ENCODE measurements at places on chromosomes 11 and 22. TPM values are rescaled to one million over a fixed set of nuclear protein-coding genes. Genes with fewer than 3 reads are reported as not detected.

- H3K36me3 ChIP-seq = no peaks in the 10 kb centered on the region
- no peak overlapping the region for H3K4me3 ChIP-seq
These were observed 100.5 kb downstream of the WT1 start for GRCh38 chr11:32334822-32335221.

GRCh38 chr11:1841511-1842148 is 2.8 kb downstream of the TNNI2 start:
- H3K36me3 ChIP-seq = no peaks in the 10 kb centered on the region
- H3K27me3 ChIP-seq = peaks cover 3% of the 10 kb centered on the region
- no peak overlapping the region for H3K4me3 ChIP-seq
- no peak for DNase-seq
- peaks cover 10% of the 10 kb centered on the region for H3K4me1 ChIP-seq
- H3K27ac ChIP-seq = no peak overlapping the region

DNA sequence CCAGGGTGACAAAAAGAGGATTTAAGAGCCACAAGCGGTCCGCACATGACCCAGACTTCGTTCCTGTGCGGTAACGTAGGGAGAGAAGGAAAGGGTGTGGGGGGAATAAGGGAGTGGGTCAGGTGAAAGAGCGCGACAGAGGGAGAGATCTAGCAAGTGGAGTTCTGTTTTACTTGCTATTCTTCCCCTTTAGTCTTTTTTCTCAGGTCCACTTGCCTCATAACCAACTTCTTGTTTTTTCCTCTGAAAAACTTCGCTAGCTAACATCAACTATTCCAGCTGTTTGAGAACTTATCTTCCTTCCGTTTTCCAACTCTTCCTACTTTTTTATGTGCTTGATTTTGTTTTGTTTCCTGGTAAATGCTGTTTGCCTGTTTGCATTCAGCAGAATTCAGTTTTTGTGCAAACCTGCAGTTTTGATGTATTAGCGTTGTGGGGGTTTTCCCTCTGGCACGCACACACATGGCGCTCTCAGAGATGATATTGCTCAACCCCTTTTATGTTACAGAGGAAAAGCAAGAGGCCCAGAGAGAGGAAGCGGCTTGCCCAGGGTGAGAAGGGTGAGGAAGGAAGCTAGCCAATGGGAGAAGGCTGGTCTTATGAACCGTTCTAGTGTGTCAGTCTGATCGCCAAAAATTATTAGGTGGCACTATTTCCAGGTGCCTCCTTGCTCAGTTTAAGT is 592 bp upstream of the CTSC start:
- no peaks in the 10 kb centered on the region for H3K36me3 ChIP-seq
- no peak for DNase-seq
- peak overlapping the region; percentile 35 for H3K4me3 ChIP-seq
- no peaks in the 10 kb centered on the region for H3K27me3 ChIP-seq

DNA sequence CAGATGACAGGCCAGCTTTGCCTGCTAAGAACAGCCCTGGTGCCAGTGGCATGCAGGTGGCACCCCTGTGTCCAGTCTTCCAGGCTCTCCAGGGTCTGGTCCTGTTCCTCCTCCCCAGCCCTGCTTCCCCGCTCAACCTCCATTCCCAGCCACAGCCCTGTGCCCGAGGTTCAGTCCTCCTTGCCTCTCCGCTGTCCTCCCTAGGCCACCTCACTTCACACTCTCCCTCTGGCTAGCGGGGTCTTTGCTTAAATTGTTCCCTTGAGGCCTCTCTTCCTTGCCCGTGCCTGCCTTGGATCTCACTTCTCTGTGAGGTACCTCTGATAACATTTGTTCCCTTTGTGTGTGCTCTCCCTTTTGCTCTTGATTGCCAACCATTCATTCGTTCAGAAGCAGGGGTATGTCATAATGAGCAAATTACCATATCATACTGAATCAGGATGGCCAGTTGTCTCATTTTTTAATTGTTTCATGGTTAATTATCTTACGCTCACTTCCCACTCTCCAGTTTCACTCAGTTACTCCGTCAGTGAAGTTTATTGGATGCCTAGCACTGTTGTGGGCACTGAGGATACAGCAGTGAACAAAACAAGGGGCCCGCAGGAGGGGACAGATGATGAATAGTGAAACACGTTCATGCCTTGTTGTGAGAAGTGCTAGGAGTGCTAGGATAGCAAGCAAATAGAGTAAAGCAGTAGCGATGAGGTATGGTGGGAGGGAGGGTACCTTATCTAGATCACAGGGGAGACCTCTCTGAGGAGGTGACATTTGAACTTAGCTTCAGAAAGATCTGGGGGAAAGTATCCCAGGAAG is 7.4 kb downstream of the BMAL1 start:
- 0 out of 2 replicates have a peak, but pooled peaks cover 5% of the 10 kb centered on the region for H3K4me1 ChIP-seq
- DNase-seq = no peak
- H3K27ac ChIP-seq = no peak overlapping the region
- no peaks in the 10 kb centered on the region for H3K36me3 ChIP-seq
- no peaks in the 10 kb centered on the region for H3K27me3 ChIP-seq

DNA sequence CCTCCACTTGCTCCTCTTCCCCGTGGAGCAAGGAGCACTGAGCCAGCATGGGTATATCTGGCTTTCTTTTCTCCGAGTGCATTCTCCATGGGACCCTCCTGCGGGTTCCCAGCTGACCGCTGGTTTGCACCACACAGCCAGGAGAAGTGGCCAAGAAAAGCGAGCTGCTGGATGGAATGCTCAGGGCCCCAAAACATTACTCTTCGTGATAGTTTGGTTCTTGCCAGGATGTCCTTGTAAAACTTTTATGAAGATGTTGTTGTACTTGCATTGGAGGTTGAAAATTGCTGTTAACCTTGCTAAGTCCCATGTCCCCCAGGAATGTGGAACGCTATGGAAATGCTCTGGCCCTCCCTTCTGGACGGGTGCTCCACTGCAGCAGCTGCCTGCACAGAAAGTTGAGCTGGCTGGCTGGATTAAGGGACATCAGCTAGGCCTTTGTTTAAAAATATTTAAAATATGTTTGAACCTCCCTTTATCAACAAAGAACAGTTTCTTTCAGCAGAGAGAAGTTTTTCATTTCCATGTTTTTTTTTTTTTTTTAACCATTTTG is 68.7 kb downstream of the ZNRF3 start:
- H3K4me1 ChIP-seq = peaks cover 19% of the 10 kb centered on the region
- no peaks in the 10 kb centered on the region for H3K27me3 ChIP-seq
- H3K4me3 ChIP-seq = no peak overlapping the region

GRCh38 chr22:45868571-45869339 is 108.2 kb downstream of the WNT7B start:
- peaks cover 9% of the 10 kb centered on the region for H3K4me1 ChIP-seq
- H3K4me3 ChIP-seq = no peak overlapping the region
- H3K27ac ChIP-seq = no peak overlapping the region
- DNase-seq = no peak
- H3K36me3 ChIP-seq = no peaks in the 10 kb centered on the region

DNA sequence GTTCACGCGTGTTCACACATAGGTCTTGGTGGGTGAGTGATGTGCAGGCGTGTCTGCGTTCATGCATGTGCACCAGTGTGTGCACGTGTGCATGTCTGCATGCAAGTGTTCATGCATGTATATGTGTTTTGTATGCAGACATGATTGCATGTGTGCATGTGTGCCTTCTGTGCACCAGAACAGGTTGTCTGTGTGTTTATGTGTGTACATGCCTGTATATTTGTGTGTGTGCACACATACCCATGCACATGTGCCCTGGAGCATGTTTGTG is 4.9 kb downstream of the ZDHHC8 start:
- H3K27ac ChIP-seq = no peak overlapping the region
- no peak for DNase-seq
- no peak overlapping the region for H3K4me3 ChIP-seq
- H3K27me3 ChIP-seq = no peaks in the 10 kb centered on the region

GRCh38 chr11:79417069-79417920 is 23.5 kb downstream of the TENM4 start:
- no peaks in the 10 kb centered on the region for H3K27me3 ChIP-seq
- no peak for DNase-seq

DNA sequence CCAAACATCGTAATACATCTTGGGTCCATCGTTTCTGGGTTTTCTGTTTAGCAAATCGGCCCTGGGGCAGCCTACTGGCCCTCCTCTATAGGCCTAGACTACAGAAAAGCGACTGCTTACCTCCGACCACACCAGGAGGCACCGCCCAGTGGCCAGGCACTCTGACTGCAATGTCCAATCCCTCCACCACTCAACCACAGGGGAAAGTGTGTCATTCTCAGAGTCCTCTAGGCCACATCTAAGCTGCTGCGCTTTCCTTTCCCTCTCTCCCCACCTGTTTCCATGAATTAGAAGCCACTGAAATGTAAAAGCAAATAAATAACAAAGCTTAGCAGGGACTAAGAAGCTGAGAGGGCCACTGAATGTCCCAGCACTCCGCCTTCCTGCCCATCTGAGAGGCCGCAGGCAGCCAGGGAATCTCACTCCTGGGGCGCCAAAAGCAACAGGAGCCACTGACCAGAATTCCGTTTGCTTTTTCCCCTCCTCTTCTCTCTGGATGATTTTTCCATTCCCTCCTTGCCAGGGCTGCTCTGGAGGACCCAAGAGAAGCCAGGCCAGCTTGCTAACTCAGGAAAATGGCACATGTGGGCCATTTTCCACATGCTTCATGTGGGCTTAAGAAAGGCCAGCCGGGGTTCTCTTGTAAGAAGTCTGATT is 50.1 kb upstream of the FLI1 start:
- H3K4me1 ChIP-seq = no peaks in the 10 kb centered on the region
- no peak overlapping the region for H3K27ac ChIP-seq
- no peak for DNase-seq
- no peaks in the 10 kb centered on the region for H3K27me3 ChIP-seq
- no peak overlapping the region for H3K4me3 ChIP-seq

- H3K4me1 ChIP-seq = no peaks in the 10 kb centered on the region
- H3K36me3 ChIP-seq = peaks cover 41% of the 10 kb centered on the region
- H3K27me3 ChIP-seq = no peaks in the 10 kb centered on the region
- no peak for DNase-seq
- H3K27ac ChIP-seq = no peak overlapping the region
These were observed 76.6 kb upstream of the RASSF10 start for GRCh38 chr11:12932485-12932884.

Gene APOBEC3B
- total RNA-seq = 3.5 TPM

Gene SCN2B
- total RNA-seq = not detected

Gene GUCD1
- total RNA-seq = 112 TPM

Gene SUSD2
- total RNA-seq = 0.05 TPM

Gene CERK
- 61.6 TPM for total RNA-seq

Gene PEX26
- total RNA-seq = 19.2 TPM

All from SJSA1 (cell line).